ENCODE measurements at places on chromosomes 6 and 20. TPM values are rescaled to one million over a fixed set of nuclear protein-coding genes. Genes with fewer than 3 reads are reported as not detected.

Gene GPR63
- 0.11 TPM for total RNA-seq

DNA sequence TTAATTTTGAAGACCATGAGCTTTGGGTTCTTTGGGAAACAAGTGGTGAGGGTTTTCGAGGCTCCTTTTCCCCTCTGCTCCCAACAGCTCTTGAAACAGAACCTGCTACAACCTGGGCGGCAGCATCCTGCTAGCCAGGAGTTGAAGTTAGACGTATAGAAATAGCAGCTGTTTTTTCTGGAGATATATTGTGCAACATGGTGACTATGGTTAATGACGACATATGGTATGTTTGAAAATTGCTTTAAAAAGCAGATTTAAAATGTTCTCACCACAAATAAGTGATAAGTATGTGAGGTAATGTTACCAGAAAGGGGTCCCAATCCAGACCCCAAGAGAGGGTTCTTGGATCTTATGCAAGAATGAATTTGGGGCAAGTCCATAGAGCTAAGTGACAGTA lies 138.9 kb downstream of the PDE7B start:
- DNase-seq, result no peak

- DNase-seq, result no peak
Measured at GRCh38 chr6:104462811-104463599, 396.7 kb downstream of the HACE1 start.

GRCh38 chr20:34022839-34023234 lies 29.1 kb downstream of the RALY start:
- DNase-seq, result no peak

Gene ZNF165
- 6.0 TPM for total RNA-seq

DNA sequence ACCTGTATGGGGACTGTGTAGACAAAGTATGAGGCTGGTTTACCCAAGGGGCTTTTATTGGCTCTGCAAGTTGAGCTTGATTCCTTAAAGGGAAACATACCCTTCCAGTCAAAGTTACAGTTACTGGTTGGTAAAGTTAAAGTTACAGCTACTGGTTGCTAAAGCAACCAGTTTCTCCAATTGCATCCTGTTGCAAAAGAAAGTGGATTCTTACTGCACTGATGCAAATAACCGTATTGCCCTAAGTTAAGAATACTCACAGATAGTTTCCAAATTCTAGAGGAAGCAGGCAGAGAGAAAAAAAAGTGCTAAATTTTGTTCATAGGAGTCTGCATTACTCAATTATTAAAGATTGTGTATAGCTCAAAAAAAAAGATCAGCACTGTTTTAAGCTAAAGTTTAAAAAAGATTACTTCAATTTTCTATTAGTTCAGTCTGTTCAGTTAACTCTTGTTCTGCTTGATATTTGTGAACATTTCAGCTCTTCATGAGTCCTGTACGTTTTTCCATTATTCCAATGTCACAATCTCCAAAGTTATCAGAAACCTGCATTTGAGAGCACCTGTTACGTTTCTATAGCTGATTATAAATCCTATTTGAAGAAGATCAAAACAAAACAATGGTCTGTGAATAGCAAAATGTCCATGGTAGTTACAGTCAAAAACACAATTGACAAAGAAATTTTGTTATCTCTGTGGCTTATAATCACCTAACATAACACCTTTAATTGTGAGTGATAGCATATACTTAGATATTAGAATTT lies 8.6 kb upstream of the IL22RA2 start:
- DNase-seq, result no peak

DNA sequence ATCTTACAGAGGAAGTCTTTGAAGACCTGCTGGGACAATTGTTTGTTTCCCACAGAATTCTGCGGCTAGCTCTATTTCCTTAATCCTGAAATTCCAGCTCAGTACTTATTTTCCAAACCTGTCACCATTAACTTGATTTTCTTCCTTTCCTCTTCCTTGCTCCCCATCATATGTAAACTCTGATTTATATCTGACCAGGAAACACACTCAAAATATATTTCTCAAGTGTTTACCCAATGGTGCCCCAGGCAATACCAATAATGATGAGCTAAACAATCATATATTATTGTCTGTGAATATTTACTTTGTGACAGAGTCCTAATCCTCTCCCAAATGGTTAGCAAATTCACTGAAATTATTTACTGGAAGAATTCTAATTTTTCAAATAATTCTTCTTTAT lies 597.3 kb downstream of the PKHD1 start:
- DNase-seq, result no peak

Gene B3GAT2
- total RNA-seq, result not detected

DNA sequence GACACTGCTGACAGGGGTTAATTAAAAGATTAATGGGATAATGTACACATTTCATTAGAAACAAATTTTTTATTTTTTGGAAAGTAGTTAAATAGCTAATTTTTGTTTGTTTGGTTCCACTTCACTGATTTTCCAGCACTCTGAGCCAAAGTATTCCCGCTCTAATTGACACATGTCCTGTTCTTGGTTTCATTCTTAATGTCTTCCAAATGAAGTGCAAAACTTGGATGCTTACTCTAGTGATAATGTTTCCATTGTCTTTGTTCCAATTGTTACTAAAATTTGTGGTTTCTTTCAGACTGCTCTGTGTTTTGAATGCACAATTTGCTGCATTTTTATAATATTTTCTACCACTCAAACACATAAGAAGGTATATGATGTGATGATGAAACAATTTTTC lies 794.3 kb downstream of the PHF3 start:
- DNase-seq, result no peak

GRCh38 chr6:48765352-48765961 lies 654.5 kb upstream of the PTCHD4 start:
- DNase-seq, result no peak

Gene NOX3
- total RNA-seq, result not detected

DNA sequence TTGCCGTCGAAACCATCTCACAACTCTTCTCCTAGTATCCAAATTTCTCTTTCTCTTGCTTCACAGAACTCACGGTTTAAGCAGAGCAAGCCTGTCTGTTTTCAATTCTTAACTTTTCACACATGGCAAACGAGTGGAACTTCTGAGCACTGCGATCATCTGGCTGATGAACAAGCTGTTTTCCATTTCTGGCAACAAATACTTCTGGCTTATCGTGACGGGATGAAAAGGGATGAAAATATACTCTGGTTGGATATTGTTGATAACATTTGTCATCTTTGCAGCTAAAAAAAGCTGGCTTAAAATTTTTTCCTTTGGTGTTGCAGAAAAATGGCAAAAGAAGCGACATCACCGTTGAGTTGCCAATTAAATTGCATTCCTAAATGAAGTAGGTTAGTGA lies 515.2 kb upstream of the JARID2 start:
- no peak for DNase-seq

DNA sequence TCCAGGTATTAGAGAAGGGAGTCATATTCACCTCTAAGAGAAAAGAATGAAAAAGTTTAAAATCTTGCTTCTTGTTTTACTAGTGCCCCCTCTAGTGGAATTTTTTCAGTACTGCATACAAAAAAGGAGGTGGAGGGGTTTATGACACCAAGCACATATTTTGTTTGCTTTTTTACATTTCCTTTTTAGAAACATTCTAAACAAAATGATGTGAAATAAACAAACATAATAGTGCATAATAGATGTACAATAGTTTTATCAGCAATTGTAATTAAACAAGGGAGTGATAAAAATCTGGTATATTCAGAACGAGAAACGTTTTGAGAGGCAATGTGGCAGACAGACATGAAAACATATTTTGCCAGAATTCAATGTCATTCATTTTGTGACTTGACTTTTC lies 111.0 kb upstream of the TFAP2D start:
- DNase-seq, result no peak

Gene PRR3
- 29.5 TPM for total RNA-seq

DNA sequence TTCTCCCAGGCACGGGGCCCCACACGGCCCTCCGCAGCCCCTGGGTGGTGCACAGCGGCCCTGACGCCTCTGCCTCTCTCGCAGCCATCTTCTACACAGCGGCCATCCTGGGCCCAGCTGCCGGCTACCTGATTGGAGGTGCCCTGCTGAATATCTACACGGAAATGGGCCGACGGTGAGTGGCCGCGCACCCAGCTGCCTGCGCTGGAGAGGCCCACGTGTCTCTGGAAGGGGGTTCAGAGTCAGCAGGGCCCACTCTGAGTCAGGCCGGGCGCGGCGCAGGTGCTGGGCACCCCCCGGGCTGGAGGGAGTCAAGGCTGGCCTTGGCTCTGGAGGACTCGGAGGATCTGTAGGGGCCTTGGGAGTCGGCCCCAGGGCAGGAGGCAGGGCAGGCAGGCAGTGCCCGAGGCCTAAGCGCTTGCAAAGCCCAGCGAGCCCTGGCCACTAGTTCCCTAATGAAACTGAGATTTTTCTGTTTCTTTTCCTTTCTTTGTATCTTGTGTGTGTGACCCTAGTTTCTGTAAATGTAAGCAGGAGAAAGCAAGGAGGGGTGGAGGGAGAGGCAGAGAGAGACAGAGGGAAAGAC lies 16.4 kb downstream of the SLCO4A1 start:
- DNase-seq, result no peak

DNA sequence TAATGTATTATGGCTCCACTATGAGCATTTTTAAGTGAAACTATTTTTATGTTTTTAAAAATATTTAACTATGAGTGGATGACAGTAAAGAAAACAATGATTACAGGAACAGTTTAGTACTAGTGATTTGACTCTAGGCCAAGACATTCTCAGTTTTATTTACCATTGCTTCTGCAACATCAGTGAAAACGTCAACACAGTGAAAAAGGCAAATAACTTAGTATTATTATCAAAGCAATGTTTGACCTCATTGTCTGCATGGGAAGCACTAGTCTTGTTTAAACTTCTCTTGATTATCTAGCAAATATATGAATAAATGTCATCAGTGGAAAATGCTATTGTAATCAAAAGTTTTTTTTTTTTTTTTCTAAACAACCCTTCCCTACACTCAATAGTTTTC lies 165.0 kb downstream of the HTR1B start:
- no peak for DNase-seq

DNA sequence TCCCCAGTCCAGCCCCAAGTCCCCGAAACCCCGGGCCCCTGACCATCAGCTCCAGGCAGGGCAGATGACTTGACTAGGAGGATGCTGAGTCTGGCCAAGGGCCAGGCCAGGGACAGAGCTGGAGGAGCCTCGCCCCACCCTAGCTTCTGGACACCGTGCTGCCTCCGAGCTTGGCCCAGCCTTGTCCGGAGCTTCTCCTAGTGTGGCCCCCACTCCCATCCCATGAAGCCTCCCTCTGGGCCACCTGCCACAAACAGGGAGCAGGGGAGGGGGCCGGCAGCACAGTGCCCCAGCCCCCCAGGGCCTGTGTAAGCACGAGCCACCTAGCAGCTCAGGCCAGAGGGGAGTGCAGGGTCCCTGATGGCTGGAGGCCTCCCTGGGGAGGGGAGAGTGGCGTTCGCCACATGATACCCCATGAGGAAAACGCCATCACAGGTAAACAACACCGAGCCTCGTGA lies 5.3 kb downstream of the EEF1A2 start:
- no peak for DNase-seq

Gene PROKR2
- total RNA-seq, result not detected

DNA sequence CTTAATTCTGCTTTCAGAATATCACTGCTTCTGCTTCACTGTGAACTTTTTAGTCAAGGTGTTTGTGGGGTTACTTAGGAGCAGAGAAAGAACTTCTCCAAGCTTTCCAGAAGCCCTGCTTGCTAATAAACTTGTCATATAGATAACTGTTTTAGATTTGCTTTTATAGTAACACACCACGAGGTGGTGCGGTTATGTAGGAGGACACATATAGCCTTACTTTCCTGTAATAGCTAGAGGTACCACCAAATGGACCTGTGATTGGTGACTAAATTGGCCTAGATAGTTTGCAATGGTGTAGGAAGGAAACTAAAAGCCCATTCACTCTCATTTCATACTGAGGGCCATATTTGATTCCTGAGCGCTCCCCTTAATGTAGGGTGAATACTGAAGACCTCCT lies 52.3 kb upstream of the BCLAF1 start:
- DNase-seq, result no peak

DNA sequence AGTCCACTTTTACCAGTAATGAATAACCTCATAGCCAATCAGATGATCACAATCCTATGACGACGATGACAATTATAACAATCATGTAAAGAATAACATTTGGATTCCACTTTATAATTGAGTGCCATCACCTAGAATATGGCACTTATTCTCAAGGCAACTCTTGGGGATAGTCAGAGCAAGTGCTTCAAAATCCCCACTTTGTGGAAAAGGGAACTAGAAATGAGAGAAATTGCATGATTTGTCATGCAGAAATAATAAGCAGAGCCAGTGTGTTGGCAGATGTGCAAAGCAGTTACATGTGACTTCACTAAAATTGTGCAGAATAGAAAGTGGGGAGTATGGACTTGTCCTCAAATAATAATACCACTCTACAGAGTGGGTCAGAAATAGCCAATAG lies 41.3 kb downstream of the FRK start:
- no peak for DNase-seq

GRCh38 chr6:148565930-148566663 lies 180.7 kb upstream of the UST start:
- DNase-seq, result no peak

- no peak for DNase-seq
Measured at GRCh38 chr20:9499126-9499899, 15.1 kb upstream of the LAMP5 start.

DNA sequence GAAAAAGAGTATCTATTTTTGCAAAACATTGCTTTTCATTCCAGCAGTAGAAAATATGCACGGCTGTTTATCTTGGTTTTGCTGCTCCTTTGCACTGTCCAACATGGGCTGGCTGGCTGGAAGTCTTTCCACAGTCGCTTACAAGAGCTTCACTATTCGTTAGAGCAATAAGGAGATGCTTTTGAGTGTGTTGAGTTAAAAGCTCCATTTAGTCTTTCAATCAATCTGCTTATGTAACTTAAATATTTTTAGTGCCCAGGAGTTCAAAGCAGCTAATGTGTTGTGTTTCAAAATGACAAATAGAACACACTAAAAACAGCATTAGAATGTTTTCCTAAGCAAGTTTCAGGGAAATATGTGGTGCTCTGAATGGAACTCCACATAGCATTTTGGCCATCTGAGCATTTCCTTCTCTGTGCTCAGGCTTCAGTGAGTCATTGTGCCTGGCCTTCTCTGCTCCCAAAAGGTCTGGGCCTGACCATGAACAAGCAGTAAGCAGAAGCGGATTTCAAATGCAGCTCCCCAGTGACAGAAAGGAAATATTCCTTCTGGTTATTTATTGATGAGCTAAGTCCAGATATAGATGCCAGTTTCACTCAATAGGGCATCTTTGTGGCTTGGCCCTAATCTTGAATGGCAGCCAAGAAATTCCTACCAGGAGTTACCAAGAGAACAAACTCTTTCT lies 580.3 kb downstream of the TENT5A start:
- DNase-seq, result no peak

- no peak for DNase-seq
Measured at GRCh38 chr6:134738211-134738885, 211.6 kb downstream of the ALDH8A1 start.

- DNase-seq, result no peak
Measured at GRCh38 chr6:156109713-156110112, 654.1 kb upstream of the NOX3 start.

DNA sequence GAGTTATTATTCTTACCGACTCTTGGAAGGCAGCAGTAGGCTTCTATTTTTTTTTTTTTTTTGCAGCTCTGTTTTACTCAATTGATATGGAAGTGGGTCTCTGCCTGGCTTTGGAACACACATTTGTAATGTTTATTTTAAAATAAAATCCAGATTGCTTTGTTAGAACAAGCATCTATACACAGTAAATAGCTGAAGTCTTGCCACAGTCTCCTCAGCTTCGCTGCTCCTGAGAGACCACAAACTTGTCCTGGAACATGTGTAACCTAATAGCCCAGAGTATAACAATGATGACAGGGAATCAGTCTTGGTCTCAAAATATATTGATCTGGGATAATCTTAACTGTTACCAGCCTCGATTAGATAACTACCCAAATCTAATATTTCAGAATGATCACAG lies 299.8 kb upstream of the NOX3 start:
- no peak for DNase-seq

GRCh38 chr6:128417698-128418097 lies 102.7 kb downstream of the PTPRK start:
- DNase-seq, result no peak

Gene SRMS
- total RNA-seq, result not detected
